ENCODE measurements at places on chromosomes 5 and 9.

DNA sequence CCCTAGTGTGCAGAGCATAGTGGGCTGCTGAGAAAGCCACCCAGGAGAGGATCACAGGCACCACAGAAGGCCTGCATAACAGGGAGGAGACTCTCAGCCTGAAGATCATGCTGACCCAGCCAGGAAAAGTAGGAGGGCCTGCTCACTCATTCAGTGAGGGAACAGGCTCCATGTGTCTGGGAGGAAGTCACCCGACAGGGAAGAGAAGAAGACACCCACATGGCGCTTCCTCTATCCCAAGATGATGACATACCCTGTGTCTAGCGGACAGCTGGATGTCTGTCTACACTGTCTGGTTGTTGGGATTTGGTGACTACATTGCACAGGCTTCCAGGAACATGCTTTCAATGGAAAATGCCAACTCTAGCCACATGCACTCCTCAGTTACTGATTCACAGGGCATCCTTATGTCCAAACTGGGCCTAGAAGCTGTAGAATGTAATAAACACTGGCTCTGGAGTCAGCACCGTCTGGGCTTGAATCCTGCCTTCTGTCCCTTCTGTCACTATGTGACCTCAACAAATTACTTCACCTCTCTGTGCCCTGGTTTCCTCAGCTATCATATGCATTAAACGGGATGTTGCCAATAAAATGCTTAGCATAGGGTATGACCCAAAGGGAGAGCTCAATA, 47.6 kb downstream of the KLHL3 start:
- DNase-seq, result no peak

DNA sequence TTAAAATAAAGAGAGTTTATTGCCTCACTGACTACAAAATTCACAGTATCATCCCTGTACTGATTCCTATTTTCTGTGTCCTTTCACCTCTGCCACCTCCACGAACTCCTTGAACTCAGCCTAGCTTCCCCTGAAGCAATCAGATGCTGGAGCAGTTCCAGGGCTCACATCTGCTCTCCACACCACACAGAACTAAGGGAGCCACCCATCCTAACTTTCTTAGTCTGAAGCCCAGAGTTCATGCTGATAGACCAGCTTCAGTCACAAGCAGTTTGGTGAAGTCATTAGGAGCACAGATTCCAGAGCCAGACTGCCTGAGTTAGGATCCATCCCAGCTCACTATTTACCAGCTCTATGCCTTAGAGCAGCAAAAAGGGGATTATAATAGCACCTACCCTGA, 15.6 kb upstream of the EPB41L4A start:
- DNase-seq, result no peak

- DNase-seq, result peak; percentile 28
Measured at GRCh38 chr9:70133253-70134208, 89.9 kb downstream of the MAMDC2 start.

GRCh38 chr9:34311499-34312185, 17.4 kb downstream of the KIF24 start:
- no peak for DNase-seq

DNA sequence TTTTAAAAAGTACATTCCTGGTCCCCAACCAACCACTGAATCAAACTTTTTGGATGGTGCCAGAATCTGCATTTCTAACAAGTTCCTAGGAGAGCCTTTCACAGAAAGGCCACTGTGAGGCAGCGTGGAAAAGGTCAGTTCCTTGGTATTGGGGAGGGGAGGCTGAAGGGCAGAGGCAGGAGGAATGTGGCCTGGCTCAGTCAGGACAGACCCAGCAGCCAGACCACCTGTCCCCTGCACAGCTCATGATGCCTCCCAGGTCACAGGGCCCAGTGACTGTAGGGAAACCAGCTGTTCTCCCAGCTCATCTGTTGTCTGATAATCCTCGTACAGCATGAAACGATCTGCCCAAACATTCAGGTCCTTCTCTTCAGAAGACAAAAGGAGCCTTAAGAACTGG, 132.9 kb downstream of the LHFPL2 start:
- no peak for DNase-seq

DNA sequence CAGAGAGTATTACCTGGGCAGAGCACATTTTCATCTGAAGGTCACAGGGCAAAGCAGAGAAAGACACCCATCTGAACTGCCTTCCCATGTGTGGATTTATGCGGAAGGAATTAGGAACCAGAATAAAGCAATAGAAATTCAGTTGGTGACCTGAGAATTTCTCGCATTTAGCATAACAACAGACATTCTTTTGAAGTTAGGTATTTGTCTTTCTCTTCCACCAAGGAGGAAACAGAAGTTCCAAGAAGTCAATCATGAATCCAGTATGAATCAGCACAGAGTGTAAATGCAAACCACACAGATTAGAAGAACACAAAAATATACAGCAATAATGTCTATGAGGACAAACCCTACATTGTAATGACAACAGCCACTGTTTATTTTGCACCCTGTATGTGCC, 515.2 kb upstream of the BRINP1 start:
- DNase-seq, result no peak

DNA sequence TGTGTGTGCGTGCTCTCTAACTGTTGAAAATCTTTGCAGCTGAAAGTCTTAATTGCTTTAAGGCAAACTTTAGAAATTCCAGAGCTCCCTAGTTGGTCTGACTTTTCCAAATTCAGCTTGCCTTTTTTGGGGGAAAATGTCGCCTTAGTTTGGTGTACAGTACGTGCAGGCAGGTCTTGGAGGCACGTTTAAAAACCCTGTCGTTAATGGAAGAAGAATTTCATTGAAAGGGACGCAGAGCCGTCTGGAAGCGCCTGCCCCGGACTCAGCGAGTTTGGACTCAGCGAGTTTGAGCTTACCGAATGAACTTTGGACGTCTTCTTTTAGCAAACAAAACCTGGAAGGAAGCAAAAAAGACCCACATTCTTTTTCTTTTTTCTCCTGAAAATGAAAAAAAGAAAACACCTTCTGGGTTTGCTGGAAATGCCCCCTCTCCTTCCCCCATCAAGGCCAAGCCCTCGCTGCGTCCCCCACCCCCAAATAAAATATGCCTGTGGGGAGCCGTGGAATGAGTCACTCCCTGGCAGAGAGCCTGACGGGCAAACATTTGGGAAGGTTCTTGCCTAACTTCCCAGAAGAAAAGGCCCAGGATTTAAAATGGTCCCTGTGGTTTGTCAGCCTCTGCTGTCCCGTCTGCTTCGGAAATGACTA, 1.5 kb downstream of the NEK6 start:
- DNase-seq, result peak; percentile 72

DNA sequence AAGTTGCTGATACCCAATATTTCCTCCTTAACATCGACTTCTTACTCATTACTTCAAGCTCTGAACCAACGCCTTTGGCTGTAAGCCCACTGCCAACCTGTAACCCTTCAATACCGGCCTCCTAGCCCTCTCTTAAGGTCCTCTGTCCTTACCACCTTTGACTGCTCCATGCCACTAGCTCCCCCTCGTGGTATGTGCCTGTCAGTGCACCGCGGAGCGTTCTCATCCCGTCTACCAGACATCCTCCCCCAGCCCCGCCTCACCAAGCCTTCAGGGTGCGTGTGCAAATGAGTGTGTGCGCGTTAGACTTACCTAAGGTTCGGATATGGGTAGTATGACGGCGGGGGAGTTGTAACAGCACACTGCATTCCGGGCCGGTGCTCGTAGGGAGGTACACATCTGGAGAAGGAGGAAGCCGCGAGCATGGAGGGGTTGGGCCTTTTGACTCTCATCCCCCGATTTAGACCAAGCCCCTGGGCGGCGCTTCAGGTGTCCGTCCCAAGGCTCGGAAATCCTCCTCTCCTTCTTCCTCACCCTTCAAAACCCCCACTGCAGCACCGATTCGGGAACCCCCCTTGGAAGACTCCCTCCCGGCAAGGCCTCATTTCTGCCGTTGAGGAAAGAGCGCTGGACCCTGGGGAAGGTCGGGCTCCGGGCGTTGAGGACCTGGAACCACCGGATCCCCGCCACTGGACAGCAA, 2.8 kb upstream of the MYORG start:
- DNase-seq, result peak; percentile 93

- no peak for DNase-seq
Measured at GRCh38 chr9:15156241-15156640, 150.8 kb downstream of the TTC39B start.

DNA sequence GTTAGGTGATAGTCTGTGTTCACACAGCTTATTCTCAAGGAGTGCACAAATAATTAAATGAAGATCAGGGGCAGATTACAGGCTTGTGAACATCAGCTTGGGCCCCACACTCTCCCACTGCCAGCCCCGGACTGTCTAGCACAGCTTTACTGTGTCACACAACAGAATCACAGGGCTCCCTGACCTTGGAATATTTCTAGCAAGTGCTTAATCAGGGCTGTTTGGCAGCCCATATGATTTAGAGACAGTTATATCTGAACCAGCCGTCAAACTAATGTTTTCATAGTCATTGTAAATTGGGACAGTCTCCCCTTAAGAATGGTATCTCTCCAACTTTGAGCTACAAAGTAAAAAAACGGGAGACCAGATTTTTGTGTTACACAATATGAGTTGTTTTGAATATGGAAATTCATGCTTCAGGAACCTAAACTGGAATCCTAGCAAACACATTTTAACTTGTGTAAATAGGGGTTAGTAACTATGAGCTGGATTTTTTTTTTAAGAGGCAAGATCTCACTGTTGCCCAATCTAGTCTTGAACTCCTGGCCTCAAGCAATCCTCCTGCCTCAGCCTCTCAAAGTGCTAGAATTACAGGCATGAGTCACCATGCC, 517.6 kb downstream of the BNC2 start:
- DNase-seq, result no peak

DNA sequence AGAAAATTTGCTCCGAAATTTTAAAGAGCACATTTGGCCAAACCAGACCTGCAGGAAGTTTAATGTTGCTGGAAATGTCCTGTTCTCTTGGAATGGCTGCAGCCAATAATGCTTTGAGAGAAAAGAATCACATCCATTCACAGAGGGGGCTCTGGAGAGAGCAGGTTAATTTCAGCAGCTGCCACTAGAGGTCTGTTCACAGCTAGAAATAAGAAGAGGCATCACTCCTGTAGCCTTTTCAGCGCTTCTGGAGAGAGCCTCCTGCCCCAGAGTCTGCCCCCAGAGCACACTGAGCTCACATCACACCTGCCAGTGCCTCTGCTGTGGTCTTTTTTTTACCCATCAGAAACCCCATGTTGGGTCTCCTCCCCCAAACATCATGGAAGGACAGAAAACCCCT, 124.8 kb upstream of the RAD23B start:
- DNase-seq, result no peak

- no peak for DNase-seq
Measured at GRCh38 chr5:40378396-40379177, 301.1 kb upstream of the PTGER4 start.

DNA sequence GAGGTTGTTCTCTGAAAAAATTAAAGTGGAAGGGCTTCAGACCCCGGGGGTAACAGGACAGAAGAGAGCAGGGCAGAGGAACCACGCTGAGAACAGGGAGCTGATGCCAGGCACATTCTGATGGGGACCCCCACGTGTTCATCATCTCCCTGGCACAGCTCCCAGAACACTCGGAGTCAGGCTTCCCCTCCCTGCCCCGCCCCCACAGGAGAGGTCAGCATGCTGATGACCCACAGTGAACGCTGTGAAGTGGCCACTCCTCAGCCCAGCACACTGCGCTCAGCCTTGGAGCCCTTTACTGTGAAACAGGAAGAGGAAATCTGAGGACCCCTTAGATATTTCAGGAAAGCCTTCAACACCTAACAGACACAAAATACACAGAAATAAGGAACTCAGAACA, 16.4 kb downstream of the RETREG1 start:
- peak; percentile 26 for DNase-seq

- DNase-seq, result no peak
Measured at GRCh38 chr9:126673689-126674364, 60.1 kb downstream of the LMX1B start.

- DNase-seq, result no peak
Measured at GRCh38 chr9:100160021-100160420, 61.0 kb downstream of the INVS start.

- peak; percentile 50 for DNase-seq
Measured at GRCh38 chr5:43396762-43397304, 15.4 kb downstream of the CCL28 start.

- no peak for DNase-seq
Measured at GRCh38 chr9:77773381-77773780, 125.3 kb upstream of the GNA14 start.

- no peak for DNase-seq
Measured at GRCh38 chr5:59955241-59955640, 61.7 kb upstream of the PDE4D start.

DNA sequence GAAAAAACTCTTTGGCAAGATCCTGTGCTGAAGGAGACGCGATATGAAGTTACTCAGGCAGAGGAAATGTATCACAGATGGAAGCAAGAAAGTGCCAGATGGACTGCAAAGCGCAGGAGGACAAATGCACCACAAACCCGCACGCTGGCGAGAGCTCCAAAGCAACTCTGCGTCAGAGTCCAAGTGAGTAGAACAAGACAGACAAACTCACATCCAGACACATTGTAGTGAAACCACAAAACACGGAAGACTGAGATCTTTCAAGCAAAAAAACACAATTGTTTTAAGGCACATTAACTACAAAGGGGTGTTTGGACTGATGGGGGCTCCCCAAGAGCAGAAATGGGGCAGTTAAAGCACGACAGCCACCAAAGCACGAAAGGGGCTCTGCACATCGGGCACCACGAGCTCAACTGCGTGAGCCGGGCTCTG, 39.2 kb upstream of the NKD2 start:
- DNase-seq, result no peak

DNA sequence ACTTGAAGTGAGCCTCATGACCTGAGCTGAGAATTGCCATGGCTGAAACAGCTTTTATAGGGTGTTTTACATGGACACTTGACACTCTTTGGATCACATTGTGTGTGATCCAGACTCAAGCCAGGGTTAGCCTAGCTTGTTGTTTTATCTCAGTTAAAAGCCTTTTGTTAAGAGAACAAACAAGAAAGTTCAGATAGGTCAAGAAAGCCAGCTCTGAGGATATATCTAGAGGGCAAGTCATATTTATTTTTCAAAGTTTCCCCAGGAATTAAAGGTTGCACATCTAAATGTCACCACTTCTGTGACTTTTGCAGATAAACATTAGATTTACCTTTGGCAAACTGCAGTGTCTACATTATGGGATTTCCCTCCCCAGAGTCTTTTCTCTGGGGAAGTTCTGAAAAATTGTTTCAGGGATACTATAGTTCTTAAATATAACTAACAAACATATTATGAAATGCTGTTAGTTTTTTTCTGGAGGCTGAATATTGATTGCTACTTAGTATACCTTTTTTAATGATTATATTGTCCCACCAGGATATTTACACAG, 134.5 kb downstream of the C9orf152 start:
- DNase-seq, result no peak

GRCh38 chr9:134299883-134300282, 26.4 kb upstream of the RXRA start:
- DNase-seq, result no peak

DNA sequence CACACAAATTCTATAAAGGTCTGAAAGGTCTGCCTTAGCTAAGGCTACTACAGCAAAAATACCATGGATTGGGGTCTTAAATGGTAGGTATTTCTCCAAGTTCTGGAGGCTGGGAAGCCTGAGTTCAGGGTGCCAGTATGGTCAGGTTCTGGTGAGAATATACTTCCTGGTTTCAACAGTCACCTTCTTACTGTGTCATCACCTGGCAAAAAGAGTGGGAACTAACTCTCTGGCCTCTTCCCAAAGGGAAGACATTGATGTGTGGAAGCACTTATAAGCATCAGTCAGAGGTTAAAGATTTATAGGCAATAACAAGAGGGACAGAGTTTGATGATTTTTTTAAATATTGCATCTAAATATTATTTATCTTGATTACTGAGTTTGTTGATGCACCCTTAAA, 53.0 kb downstream of the ZNF622 start:
- no peak for DNase-seq

Measured in mucosa of gallbladder (tissue), 1 donor.